ENCODE measurements at places on chromosomes 11 and 22.

- DNase-seq: no peak
Observed at GRCh38 chr11:112801817-112802088, 159.5 kb upstream of the NCAM1 start.

- no peak for DNase-seq
Observed at GRCh38 chr22:43302531-43303041, 40.6 kb downstream of the SCUBE1 start.

GRCh38 chr22:49211176-49211575, 616.5 kb downstream of the BRD1 start:
- peak; percentile 19 for DNase-seq

- DNase-seq: peak; percentile 92
Observed at GRCh38 chr22:23282089-23282501, 101.8 kb downstream of the BCR start.

DNA sequence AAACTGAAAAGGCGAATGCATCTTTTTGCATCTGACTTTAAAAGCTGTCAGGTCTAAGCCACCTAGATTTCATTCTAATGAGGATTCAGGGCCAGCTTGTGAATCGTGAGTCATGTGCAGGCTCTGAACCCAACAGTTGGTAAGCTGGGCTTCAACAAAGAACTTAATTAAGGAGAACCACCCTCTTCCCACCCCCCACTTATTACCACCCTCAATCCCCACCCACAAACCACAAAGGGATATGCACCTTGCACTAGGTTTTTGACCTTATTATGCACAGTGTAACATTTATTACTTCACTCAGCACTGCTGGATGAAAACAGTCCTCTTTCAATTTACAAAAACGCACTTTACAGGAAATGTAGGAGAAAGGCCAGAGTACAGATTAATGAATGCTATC, 94.1 kb upstream of the LIN7C start:
- no peak for DNase-seq

DNA sequence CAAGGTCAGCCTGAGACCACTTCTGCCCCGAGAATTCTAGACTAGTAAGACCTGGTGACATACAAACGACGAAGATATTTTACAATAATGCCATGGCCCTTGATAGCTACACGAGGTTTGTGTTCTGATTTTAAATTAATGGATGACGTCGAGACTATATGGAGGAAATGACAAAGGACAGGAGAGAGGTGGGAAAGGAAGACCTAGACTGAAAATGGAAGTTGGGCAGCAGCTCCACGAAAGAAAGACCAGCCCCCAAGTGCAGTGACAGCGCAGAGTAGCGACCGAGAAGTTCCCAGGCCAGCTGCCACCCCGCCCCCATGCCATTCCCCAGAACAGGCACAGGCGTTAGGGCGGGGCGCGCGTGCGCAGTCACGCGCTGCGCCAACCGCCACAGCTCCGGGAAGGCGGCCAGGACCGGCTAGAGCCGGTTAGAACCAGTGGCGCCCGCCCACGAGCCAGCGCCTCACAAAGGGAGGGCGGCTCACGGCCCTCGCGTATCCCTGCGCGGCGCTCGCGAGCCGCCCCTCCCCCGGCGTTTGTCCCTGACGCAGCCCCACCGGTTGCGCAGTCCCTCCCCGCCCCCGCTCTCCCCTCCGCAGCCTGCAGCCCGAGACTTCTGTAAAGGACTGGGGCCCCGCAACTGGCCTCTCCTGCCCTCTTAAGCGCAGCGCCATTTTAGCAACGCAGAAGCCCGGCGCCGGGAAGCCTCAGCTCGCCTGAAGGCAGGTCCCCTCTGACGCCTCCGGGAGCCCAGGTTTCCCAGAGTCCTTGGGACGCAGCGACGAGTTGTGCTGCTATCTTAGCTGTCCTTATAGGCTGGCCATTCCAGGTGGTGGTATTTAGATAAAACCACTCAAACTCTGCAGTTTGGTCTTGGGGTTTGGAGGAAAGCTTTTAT, 1.5 kb upstream of the MALAT1 start:
- peak; percentile 94 for DNase-seq

- no peak for DNase-seq
Observed at GRCh38 chr11:15929371-15929901, 426.9 kb downstream of the SOX6 start.

DNA sequence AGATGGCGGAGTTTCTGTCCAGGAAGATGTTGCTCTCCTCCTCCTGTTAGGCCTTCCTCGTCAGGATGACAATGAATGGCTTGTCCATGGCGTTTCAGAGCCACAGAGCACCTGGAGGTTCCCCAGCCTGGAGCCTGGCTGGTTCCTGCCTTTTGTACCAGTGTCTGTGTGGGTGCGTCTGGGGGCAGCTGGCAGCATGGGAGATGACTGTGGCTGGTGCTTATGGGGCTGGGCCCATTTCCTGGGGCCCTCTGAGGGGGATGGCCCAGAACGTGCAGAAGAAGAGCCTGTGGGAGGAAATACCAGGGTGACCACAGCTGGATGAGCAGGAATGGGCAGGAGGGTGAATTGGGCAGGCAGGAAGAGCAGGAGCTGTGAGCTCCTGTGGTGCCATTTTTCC, 6.7 kb downstream of the SLC37A2 start:
- no peak for DNase-seq

- DNase-seq: no peak
Observed at GRCh38 chr11:75514596-75514995, 11.1 kb downstream of the GDPD5 start.

- DNase-seq: no peak
Observed at GRCh38 chr22:37301144-37301830, 19.0 kb downstream of the CYTH4 start.

DNA sequence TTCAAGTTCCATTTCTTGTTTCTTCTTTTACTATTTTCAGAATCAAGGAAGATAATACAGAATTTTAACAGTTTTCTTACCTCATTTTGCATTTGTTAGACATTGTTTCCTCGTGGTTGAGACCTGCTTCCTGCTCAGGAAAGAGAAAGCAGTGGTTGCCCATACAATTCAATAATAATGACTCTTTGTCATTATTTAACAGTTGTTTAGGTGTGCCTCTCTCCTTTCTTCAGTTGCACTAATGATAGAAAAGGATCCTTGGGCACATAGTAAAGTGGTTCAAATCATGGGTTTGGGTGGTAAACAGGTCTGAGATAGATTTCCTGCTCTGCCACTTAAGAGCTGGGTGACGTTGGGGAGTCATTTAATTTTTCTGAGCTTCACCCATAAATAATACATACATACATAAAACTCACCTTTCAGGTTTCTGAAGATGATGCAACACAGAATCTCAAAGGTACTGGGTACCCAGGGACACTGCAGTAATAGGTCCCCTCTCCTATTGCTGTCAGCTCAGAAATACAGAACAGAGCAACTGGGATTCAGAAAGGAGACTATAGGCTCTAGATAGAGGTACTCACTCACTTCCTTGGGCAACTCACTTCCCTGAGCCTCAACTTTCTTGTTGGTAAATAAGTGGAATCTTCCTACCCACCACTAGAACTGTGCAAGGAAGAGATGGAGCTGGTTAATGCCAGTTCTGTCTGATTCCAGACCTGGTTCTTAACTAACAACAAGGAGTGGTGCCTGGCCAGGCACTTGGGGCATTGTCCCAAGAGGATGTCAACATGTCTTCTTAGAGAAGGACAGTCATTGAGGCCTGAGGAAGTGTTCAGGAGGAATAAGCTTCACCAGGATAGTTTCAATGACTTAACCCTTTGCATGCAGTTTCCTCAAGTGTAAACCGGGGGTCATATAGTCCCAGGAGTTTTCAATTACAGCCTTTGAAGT, 34.9 kb downstream of the CD44 start:
- DNase-seq: no peak

DNA sequence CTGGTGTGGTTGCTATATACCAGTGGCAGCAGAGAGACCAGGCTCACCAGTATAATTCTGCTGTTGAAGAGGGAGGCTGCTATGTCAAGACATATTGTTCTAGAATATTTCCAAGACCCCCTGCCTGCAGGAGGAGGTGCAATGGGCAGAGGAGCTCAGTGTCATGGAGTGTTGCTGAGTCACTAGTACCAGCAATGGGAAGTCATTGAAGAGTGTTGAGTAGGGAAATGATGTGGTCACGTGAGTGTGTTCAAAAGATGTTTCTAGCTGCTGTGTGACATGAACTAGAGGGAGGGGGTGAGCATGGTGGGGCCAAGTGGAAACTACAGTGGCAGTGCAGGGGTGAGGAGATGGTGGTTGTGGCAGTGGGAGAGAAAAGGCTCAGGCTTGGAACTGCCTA, 76.3 kb upstream of the BIRC3 start:
- no peak for DNase-seq

GRCh38 chr11:97157221-97157740, 767.5 kb downstream of the JRKL start:
- no peak for DNase-seq

DNA sequence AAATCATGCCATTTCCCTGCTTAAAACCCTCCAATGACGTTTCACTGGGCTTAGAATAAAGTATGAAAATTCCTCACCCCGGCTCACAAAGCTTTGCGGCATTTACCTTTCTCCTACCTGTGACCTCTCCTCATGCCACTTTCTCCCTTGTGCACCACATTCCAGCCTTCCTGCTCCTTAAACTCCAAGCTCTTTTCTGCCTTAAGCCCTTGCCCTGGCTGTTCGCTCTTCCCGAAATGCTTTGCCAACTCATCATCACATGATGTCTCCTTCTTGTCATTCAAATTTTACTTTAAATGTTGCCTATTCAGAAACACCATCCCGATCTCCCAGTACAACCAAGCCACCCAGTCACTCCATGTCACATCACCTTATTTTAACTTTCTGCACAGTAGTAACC, 2.0 kb downstream of the PLEKHA7 start:
- no peak for DNase-seq

DNA sequence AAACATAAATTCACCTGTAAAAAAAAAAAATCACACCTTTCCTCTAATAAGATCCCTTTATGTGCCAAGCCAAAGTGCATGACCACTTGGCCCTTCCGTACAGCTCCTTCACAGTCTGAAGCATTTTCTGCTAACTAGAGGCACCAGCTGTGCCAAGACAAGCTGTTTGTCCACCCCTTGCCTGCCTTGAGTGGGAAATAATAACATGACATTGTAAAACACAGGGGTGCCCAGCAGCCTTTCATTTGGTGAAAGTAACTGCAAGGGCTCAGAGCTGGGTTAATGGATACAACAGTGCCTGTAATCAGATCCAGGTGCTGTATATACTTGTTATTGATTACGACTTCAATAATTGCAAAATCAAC, 59.2 kb downstream of the DDIAS start:
- DNase-seq: no peak

DNA sequence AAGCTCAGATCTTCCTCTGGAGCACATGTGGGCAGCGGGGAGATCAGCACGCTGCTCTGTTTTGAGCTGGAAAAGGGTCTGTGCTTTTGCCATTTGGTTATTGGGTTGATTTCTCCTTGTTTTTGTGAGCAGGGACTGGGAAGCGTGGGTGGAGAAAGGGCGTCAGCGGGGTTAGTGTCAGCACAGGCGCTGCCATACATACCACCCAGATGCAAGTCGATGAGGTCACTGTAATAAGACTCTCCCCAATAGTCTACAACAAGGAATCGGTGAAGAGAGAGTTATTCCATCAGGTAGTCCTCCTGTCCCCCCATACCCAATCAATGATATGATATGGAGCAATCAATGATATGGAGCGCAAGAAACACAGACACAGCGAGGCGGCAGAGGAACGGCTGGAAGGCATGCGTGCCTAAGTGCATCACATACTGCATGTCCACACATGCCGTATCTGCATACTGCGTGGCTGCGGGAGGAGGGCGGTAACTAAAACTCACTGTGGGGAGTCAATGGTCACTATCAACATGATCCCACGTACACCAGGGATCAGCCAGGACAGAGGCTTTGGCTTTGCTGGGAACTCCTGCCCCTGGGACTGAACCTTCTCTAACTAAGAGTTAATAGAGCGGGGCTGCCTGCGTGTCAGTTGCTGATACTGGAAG, 29.5 kb upstream of the BID start:
- no peak for DNase-seq

GRCh38 chr11:46557684-46558151, 36.1 kb downstream of the AMBRA1 start:
- no peak for DNase-seq

GRCh38 chr11:36035454-36035853, 91.6 kb downstream of the LDLRAD3 start:
- DNase-seq: no peak

GRCh38 chr22:25898707-25899365, 156.8 kb downstream of the MYO18B start:
- no peak for DNase-seq

DNA sequence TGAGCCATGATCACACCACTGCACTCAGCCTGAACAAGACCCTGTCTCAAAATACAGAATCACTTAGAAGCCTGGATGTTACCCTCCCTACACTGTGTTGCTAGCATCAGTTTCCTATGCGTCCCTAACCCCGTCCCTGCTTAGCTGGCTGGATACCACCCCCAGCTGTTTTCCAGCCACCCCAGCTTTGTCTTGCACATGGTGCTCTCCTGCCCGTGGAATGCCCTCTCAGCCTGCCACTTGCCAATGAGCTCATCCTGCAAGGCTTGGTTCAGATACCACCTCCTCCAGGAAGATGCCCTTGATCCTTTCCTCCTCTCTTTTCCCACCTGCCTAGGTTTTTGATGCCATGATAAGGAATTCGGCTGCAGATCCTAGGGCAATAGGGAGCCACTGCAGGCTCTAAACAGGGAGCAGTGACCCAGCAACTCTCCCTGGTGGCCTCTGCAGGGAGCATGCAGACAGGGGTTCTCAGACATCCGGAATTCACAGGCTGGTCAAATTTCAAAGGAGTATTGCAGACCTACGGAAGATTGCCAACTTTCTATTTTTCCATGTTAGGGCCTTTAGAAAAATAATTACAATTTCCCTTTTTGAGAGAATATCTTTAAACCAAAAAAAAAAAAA, 52.7 kb upstream of the WNT7B start:
- no peak for DNase-seq

DNA sequence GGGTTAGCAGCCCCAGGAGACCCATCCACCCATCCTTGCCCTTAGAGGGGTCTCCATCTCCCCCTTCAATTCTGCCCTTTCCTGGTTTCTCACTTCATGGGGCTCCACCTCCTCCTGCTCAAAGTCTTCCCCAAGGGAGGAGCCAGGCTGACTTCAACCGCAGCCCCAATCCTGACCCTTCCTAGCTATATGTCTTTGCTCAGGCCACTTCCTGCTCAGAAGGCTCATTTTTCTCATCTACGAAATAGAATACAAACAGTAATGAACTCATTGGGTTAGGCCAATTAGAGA, 24.5 kb downstream of the POU2AF1 start:
- DNase-seq: no peak

DNA sequence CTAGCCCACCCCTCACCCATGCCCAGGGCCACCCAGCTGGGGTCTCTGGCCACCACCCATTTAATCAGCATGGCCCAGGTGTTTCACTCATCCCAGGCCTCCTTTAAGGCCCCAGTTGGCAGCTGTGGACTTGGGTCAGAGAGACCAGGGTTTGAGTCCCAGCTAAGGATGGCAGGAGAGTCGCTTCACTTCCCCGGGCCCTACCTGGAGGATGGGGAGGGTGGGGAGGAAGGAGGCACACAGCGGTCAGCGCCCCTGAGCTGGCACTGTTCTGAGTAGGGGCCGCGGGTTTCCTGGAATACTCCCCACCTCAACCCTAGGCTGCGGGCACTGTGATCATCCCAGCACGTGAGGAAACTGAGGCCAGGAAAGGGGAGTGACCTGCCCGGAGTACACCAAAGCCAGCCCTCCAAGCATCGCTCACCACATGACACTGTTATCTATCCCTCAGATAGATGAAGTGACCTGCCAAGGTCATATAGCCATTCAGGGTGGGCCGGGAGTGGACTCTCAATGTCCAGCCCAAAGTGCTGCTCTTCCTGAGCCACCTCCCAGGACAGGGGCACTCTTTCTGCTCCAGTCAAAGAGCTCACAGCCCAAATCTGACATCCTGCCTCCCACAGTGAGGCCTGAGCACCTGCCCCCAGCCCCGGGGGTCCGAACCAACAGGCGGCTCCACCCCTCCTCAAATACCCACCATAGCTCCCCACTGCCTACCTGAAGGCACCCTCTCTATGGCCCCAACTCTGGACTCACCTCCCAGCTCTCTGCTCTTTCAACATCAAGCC, 3.4 kb upstream of the ATP5MGL start:
- DNase-seq: no peak
